Fibroblast of the aortic adventitia (primary cell): ENCODE measurements at places on chromosomes 5 and 9.
A peak's percentile ranks its signal among the peaks of the same experiment; 100 is the strongest.

DNA sequence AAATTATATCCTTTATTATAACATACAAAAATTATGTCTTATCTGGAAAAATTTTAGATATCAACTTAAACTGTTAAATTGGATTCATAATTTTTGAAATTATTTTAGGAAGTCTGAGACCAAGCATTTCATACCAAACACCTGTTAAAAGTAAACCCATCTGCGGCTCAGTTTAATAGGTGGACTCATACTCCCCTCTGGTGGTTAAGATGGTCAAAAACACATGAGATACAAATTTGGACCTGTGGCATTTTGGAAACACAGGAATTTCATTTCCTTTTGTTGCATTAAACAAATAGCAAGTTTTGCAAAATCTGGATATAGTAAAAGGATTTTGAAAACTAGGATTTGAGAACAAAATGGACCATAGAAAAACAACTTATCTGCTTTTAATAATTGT, 53.7 kb downstream of the RGMB start:
- peak; percentile 73 for DNase-seq

DNA sequence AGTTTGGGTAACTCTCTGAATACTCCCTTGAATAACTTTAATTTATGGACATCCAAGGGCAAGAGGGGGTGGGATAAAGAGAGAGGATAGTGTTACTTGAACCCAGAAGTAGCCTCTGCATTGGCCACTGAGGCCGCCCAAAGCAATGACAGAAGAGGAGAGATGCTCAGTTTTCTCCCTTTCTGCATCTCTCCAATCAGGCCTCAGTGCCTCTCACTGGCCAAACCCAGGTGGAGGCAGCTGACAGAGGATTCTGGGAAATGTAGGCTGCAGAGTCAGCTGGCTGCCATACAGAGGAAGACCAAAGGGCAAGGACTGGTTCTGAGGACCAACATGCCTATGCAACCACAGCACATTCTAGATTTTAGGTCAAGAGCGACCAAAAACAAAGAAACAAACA, 719.4 kb downstream of the MAT2B start:
- DNase-seq, result no peak

- DNase-seq, result no peak
Observed at GRCh38 chr5:171825051-171825450, 39.4 kb downstream of the SMIM23 start.

DNA sequence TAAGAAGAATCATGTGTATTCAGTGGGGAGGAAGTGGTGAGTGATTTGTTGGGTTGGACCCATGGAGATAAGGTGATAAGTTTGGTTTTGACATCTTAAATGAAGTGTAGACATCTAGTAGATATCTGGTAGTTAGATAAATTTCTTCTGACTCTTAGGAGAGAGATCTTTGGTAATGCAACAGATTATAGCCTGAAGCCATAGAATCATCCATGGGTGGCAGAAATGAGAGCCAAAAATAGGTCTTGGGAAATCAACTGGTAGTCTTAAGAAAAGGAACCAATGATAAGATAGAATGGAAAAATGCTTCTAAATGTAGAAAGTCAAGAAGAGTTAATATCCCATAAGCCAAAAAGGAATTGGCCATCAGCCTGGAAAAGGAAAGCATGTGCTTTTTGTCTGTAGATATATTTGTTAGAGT, 532.7 kb upstream of the GRAMD2B start:
- peak; percentile 96 for DNase-seq

- DNase-seq, result peak; percentile 27
Observed at GRCh38 chr5:150107909-150108447, 21.6 kb upstream of the CSF1R start.

GRCh38 chr9:129854588-129855110, 19.4 kb downstream of the USP20 start:
- DNase-seq, result no peak

DNA sequence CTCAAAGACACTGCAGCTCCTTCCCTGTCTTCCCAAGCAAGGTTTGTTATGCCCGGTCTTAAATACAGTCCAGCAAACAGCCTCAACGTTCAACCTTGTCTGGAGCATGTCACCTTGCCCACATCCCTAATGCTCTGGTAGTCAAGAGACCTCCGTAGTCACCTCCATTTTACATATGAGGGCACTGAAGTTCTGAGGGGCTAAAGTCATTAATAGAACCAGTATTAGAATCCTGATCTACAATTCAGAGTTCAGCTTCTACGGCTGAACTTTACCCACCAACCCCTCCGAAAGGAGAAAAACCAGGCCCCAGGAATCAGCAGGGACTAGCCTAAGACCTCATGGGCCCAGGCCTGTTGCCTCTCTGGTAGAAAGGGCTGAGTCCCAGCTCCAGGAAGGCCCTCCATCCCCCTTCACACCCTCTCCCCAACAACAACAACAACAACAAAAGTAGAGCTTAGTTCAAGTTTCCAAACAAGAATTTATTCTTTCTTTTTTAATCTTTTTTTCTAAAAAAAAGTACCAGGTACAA, 795 bp upstream of the STOML2 start:
- DNase-seq, result no peak

- DNase-seq, result peak; percentile 41
Observed at GRCh38 chr5:51381761-51382474, 1.3 kb upstream of the ISL1 start.

DNA sequence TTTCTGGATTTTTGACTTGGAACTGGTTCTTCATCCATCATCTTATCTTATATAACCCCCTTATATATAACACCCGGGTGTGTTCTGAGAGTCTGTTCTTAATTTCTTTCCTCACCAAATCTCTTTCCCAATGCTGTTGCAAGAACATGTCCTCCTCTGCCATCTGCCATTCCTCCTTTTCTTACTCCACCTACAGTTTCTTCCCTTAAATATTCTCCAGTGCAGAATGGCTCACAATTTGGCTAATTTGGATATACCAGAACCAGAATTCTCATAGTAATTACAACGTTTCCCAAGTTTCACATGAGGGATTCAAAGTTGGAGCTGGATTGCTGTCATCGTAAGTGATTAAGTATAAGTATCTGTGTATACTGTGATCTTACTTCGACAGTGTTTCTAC, 28.0 kb downstream of the SKP2 start:
- DNase-seq, result no peak

DNA sequence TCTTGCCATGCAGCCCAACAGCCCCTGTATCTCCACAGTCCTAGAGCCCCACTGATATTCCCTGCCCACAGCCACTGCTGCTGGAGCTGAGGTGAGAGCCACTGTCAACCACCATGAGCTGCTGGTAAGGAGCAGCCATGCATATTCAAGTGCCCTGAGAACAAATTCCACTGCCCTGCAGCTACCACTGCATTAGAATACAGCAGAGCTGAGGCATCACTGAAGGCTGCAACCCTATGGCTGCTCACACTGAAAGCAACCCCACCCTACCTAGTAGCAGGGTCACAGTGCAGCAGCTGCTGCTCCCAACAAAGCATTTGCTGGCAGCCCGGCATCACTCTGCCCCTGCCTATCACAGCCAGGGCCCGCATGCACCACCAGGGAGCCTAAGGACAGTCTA, 68.6 kb downstream of the SKIC3 start:
- no peak for DNase-seq
